ENCODE measurements at places on chromosomes 11 and 22.

GRCh38 chr11:113728814-113729213, 22.7 kb upstream of the TMPRSS5 start:
- DNase-seq: no peak

DNA sequence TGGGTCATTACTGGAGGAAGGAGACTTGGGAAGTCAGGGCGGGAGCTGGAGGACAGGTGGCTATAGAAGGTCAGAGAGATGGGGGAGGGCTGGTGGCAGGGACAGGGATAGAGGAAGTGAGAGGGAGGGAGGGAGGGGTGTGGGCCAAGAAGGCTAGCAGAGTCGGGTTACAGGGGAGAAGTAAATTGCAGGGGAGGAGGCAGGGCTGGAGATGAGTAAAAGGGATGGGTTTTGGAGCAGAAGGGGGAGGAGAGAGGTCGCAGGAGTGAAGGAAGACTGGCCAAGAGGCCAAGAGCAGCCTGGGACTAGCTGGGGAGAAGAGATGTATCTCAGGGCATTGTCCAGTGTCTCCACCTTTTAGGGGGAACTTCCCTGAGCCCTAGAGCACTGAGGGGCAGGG, 33.0 kb downstream of the LRRC10B start:
- peak; percentile 38 for DNase-seq

GRCh38 chr11:109695696-109696095, 273.7 kb downstream of the C11orf87 start:
- peak; percentile 15 for DNase-seq

GRCh38 chr11:34333787-34334186, 24.0 kb downstream of the ABTB2 start:
- no peak for DNase-seq

DNA sequence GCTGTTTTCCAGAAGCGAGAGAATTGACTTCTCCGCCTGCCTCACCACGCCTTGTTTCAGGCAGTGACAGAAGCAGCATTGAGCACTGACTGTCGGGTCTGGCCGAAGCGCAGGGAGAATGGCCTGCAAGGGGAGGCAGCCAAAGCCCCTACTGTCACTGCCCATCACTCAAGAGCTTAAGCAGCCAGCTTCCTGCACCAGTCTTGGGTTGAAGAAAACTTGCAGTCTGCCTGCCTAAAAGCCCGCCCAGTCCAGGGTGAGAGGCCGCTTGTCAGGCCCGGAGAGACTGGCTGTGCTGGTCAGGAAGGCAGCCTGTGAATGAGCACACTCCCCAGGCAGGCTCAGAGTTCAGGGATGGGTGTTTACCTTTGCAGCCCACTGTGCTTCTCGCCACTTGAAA, 108.3 kb downstream of the PKNOX2 start:
- DNase-seq: no peak

DNA sequence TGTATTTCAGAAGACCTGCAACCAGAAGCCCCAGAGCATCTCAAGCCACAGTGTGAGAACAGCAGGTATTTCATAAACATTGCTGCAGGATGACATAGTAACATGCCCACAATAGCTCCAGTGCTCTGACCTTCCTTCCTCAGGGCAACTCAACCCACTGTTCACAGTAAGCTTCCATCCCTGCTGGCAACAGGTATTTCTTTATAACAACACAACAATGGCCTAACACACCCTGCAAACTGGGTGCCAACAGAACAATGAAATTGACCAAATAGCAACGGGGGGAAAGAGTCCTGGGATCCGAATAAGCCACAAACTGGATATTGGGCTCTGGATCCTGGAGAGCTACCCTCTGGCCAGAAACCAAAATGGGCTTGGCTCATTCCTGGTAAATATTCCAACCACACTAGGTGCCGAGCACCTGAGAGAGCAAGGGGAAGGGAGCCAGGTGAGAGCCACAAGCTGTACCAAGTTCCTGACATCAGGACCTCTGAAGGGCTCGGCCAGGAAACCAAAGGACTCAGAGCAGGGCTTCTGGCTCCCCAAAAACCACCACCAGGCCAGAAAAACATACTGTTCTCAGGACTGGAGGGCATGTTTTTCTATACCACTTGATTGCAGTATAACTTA, 99.5 kb downstream of the MICAL3 start:
- no peak for DNase-seq

GRCh38 chr22:17997456-17997855, 26.9 kb downstream of the MICAL3 start:
- no peak for DNase-seq

- DNase-seq: peak; percentile 11
These were observed 8.2 kb upstream of the PARVG start for GRCh38 chr22:44172370-44173108.

- no peak for DNase-seq
These were observed 790 bp downstream of the IFITM5 start for GRCh38 chr11:298406-299065.

GRCh38 chr22:33083212-33083611, 25.0 kb upstream of the SYN3 start:
- no peak for DNase-seq

- DNase-seq: no peak
These were observed at the start of gene MS4A7 for GRCh38 chr11:60378354-60378753. TSS of gene MS4A7 (plus strand) at chr11:60378532. CDS start at chr11:60383142, 4,610 bp downstream.

DNA sequence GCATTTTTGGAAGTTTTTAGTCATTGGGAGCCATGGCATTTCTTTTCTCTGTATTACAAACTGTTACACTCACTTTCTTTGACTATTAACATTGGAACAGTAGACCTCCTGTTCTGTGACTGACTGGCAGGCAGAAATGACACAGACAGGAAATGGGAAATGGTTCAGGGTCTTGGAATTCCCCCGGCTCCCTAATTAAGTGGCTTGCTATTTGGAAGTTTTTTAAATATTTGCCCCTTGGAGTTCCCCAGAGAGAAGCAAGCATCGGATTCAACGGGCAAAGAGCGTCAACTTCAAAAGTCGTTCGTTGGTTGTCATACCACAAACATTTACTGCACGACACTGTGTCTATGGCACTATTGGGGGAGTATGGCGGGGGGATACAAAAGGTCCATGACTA, 1.1 kb upstream of the BIRC2 start:
- peak; percentile 49 for DNase-seq
